Epithelial cell of proximal tubule (primary cell): ENCODE measurements at places on chromosomes 6 and 20. TPM values are rescaled to one million over a fixed set of nuclear protein-coding genes. Genes with fewer than 3 reads are reported as not detected.

GINM1 gene
- total RNA-seq = 35.3 and 38.0 TPM in 2 replicates

MCUR1 gene
- 16.3 and 23.4 TPM in 2 replicates for total RNA-seq

C6orf58 gene
- total RNA-seq = not detected in 2 replicates

GRCh38 chr6:15642276-15642675 is 20.6 kb downstream of the DTNBP1 start:
- no peak for DNase-seq

DNA sequence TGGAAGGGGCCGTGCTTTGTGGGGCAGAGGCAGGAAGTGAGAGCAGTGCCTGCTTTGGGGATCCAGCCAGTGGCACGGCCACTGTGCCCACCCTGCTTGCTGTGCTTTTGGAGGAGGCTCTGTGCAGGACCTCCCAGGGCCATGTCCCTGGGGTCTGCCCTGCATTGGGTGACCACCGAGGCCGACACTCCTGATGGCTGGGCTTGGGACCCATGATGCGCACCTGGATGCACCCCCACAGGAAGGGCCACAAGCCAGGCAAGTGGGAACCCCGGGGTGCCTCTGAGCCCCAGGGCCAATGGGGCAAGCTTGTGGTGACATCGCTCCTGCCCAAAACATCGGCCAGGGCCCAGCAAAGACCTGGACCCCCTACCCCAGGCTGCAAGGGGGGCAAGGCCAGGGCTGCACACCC is 738.6 kb upstream of the GJE1 start:
- DNase-seq = no peak

- no peak for DNase-seq
Measured at GRCh38 chr6:46940433-46941226, 18.9 kb upstream of the ADGRF5 start.

- DNase-seq = no peak
Measured at GRCh38 chr6:97068211-97068610, 143.7 kb downstream of the KLHL32 start.
